ENCODE measurements at places on chromosomes 5 and 9.

DNA sequence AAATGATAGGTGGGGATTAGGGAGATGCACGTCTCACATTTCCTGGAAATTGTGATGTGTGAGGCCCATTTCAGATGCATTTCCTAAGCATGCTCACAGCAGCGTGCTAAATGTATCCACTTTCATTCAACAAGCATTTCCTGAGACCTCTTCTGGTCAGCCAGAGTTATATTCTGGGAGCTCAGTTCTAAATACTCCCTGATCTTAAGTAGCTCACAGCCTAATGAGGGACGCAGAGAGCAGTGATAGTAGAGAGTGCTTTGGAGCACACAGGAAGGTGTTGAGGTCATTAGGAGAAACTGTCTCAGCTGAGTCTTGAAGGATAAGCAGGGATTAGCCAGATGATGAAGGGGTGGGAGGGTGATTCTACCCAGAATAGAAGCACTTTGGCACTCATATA lies 46.2 kb upstream of the FSD1L start:
- no peak for DNase-seq

DNA sequence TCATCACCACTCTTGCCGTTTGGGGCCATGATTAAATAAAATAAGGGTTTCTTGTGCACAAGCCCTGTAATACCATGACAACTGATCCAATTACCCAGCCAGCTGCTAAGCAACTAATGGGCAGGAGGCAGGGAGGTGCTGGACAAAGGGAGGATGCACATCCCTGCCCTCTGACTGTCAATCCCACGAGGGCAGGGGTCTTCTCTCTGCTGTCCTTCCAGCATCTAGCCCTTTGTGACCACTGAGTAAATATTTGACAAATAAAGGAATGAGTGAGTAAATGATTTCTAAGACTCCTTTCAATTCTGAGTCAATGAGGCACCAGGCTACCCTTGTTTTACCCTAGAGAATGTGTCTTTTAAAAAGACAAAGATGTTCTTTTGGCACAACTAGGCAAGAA lies 247.1 kb downstream of the SYK start:
- no peak for DNase-seq

- DNase-seq = no peak
Measured at GRCh38 chr9:97892421-97892820, 29.9 kb downstream of the TRMO start.

GRCh38 chr9:106478727-106479126 lies 384.2 kb upstream of the ZNF462 start:
- no peak for DNase-seq

- DNase-seq = no peak
Measured at GRCh38 chr9:136050701-136051452, 44.2 kb downstream of the NACC2 start.

- DNase-seq = peak; percentile 1
Measured at GRCh38 chr9:80285326-80285725, 713.6 kb downstream of the TLE4 start.

DNA sequence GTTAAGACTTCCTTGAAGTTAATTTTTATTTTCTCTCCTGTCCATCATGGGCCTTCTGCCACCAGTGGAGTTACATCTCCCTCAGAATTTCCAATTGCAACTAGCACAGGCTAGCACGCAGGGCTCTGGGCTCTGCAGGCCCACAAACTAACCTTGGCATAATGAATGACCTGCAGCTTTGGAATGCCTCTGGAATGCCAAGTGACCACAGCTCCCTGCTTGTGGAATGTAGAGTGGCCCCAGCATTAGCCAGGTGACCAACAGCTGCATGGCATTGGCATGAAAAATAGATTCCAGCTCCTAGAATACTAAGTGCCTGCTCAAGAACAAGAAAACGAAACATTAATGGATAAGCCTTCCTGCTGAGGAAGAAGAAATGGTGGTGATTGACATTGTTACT lies 726.1 kb downstream of the BRINP1 start:
- DNase-seq = no peak

- no peak for DNase-seq
Measured at GRCh38 chr9:117224695-117225094, 190.2 kb downstream of the ASTN2 start.

Data from SK-N-SH (cell line).